ENCODE measurements at places on chromosomes 2 and 18.

- H3K36me3 ChIP-seq, result peaks cover 5% of the 10 kb centered on the region
- H3K4me1 ChIP-seq, result peaks cover 27% of the 10 kb centered on the region
- no peak for DNase-seq
Observed at GRCh38 chr2:201127570-201127969, 11.6 kb downstream of the CFLAR start.

- no peak overlapping the region for H3K27ac ChIP-seq
- no peaks in the 10 kb centered on the region for H3K36me3 ChIP-seq
- no peak overlapping the region for H3K4me3 ChIP-seq
- DNase-seq, result peak; percentile 65
- no peaks in the 10 kb centered on the region for H3K4me1 ChIP-seq
Observed at GRCh38 chr2:143026411-143027054, 102.7 kb upstream of the ARHGAP15 start.

- peaks cover 2% of the 10 kb centered on the region for H3K4me1 ChIP-seq
- no peaks in the 10 kb centered on the region for H3K27me3 ChIP-seq
- no peaks in the 10 kb centered on the region for H3K36me3 ChIP-seq
- H3K27ac ChIP-seq, result no peak overlapping the region
- no peak for DNase-seq
Observed at GRCh38 chr2:60661073-60661738, 94.9 kb upstream of the PAPOLG start.

DNA sequence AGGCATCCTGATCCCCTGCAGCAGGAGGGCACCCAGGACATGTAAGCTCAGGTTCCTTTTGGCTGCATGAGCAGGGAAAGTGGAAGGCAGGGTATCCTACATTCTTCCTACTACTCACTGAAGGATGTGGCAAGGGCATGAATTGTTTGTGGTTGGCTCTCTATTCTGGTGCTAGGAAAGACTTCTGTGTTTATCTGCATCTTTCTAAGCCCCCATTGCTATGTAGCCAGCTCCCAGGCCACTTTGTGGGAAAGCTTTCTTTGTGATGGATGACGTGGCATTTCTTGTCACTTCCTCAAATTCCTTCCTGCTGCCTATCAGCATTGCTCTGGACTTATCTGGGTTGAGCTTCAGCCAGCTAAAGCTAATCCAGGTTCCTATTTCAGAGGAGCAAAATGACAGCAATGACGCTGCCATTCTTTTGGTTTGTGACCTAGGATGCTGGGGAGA, 46.2 kb downstream of the MEIS1 start:
- H3K4me3 ChIP-seq, result no peak overlapping the region
- DNase-seq, result no peak
- peaks cover 49% of the 10 kb centered on the region for H3K4me1 ChIP-seq
- H3K36me3 ChIP-seq, result peaks cover 40% of the 10 kb centered on the region

GRCh38 chr2:205759257-205759656, 77.0 kb downstream of the NRP2 start:
- H3K36me3 ChIP-seq, result peaks cover 25% of the 10 kb centered on the region
- DNase-seq, result no peak
- H3K27me3 ChIP-seq, result no peaks in the 10 kb centered on the region
- H3K27ac ChIP-seq, result no peak overlapping the region

DNA sequence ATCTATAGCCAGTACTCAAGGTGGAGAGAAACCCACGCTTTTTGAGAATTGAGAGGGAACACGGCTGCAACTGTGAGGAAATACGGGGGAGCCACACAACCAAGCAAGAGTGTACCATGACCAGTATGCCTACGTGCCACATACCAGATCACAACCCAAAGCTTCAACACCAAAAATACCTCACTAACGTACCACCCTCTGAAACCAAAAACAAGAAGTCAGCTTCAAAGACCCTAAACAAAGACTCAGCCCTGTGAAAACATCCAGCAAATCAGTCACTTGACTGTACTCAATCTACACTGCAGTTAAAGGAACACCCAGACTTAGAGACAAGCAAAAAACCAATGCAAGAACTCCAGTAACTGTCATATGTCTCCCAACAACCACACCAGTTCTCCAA, 17.0 kb downstream of the RNU4ATAC start:
- peaks cover 8% of the 10 kb centered on the region for H3K4me1 ChIP-seq
- H3K27ac ChIP-seq, result no peak overlapping the region
- no peaks in the 10 kb centered on the region for H3K36me3 ChIP-seq
- H3K4me3 ChIP-seq, result no peak overlapping the region
- H3K27me3 ChIP-seq, result no peaks in the 10 kb centered on the region
- DNase-seq, result no peak

GRCh38 chr2:71615767-71616730, 162.7 kb downstream of the DYSF start:
- no peaks in the 10 kb centered on the region for H3K27me3 ChIP-seq
- DNase-seq, result no peak
- no peaks in the 10 kb centered on the region for H3K4me1 ChIP-seq
- peak overlapping the region; percentile 87 for H3K27ac ChIP-seq

DNA sequence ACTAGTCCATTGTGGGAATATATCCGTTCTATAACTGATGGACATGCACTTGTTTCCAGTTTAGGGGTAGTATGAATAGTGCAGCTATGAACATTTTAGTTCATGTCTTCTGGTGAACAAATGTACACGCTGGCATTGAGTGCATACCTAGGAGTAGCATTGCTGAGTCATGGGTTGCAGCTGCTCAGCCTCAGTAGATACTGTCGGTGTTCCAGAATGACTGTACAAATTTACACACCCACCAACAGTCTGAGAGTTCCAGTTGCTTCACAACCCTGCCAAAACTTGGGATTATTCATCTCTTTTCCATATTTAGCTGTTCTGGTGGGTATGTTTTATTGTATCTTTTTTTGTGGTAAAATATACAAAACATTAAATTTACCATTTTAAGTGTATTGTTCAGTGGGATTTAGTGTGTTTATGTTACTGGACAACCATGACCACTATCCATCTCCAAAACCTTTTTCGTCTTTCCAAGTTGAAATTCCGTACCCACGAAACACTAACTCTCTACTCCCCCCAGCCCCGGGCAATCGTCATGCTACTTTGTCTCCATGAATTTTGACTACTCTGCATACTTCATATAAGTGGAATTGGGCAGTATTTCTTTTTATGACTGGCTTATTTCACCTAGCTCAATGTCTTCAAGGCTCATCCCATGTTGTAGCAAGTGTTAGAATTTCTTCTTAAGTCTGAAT, 281.0 kb downstream of the PRKCE start:
- H3K36me3 ChIP-seq, result no peaks in the 10 kb centered on the region
- no peak for DNase-seq
- H3K27ac ChIP-seq, result no peak overlapping the region
- H3K27me3 ChIP-seq, result no peaks in the 10 kb centered on the region
- peaks cover 31% of the 10 kb centered on the region for H3K4me1 ChIP-seq
- H3K4me3 ChIP-seq, result no peak overlapping the region

DNA sequence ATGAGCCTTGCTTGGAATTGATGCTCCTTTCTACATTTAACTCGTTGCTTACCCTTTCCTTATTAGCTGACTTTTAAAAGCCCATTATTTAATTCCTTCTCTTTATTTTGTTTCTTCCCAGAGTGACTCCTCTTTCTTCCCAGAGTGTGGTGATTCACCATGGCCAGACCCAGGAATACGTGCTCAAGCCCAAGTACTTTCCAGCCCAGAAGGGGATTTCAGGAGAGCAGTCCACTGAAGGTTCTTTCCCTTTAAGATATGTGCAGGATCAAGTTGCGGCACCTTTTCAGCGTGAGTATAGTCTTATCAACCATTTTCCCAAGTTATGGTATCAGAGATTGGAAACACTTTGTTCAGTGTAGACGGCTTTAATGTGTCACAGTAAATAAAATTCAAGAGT, 163.7 kb downstream of the LTBP1 start:
- H3K36me3 ChIP-seq, result no peaks in the 10 kb centered on the region
- H3K27ac ChIP-seq, result no peak overlapping the region
- H3K4me3 ChIP-seq, result no peak overlapping the region
- no peaks in the 10 kb centered on the region for H3K27me3 ChIP-seq
- DNase-seq, result no peak
- H3K4me1 ChIP-seq, result no peaks in the 10 kb centered on the region

GRCh38 chr2:120539937-120540718, 194.2 kb downstream of the INHBB start:
- DNase-seq, result peak; percentile 49
- no peaks in the 10 kb centered on the region for H3K27me3 ChIP-seq
- peak overlapping the region; percentile 20 for H3K27ac ChIP-seq
- peaks cover 14% of the 10 kb centered on the region for H3K4me1 ChIP-seq
- no peak overlapping the region for H3K4me3 ChIP-seq
- H3K36me3 ChIP-seq, result no peaks in the 10 kb centered on the region

GRCh38 chr2:102599486-102599885, 19.9 kb upstream of the SLC9A2 start:
- no peaks in the 10 kb centered on the region for H3K4me1 ChIP-seq
- H3K27me3 ChIP-seq, result no peaks in the 10 kb centered on the region
- no peak overlapping the region for H3K4me3 ChIP-seq

- no peak for DNase-seq
- H3K36me3 ChIP-seq, result peaks cover 21% of the 10 kb centered on the region
- H3K27me3 ChIP-seq, result no peaks in the 10 kb centered on the region
- no peak overlapping the region for H3K4me3 ChIP-seq
Observed at GRCh38 chr2:65077898-65078297, 21.7 kb downstream of the CEP68 start.

Data from lung (tissue), 17 donors.